Hepatic stellate cell (primary cell): ENCODE measurements at places on chromosomes 13 and 19.
A peak's percentile ranks its signal among the peaks of the same experiment; 100 is the strongest.

GRCh38 chr13:99617474-99618255 lies 116.4 kb downstream of the TM9SF2 start:
- DNase-seq, result peak; percentile 40

DNA sequence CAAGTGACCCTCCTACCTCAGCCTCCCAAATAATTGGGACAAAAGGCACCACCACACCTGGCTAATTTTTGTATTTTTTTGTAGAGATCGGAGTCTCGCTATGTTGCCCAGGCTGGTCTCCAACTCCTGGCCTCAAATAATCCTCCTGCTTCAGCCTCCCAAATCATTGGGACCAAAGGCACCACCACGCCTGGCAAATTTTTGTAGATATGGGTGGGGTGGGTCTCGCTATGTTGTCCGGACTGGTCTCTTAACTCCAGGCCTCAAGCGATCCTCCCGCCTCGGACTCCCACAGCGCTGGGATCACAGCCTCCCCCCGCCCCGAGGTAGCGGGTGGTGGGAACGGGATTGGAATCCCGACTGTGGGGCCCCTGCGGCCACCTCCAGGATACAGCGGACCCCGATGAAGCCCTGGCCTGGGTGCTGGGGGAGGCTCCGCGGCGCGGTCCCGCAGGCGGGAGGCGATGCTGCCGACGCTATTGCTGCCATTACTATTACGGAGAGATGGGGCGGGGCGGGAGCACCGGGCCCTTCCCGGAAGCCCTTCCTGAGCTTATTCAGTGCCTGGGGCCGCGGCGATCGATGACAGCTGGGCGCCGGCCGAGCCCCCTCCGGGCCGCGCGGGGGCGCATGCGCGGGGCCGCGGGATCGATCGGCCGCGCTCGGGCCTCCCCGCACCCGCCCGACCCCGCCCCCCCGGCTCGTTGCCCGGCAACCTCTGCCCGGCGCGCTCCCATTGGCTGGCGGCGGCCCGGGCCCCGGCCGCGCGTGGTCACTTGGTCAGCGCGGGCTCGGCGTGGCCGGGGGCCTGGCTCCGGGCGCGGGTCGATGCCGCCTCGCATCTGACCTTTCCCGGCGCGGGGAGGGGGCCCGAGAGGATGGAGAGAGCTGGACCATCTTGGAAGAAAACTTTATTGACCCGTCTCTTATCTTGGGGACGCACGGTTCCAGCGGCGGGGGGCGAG lies 27.9 kb upstream of the ONECUT3 start:
- peak; percentile 97 for DNase-seq

GRCh38 chr13:32495429-32495828 lies 43.2 kb downstream of the N4BP2L2 start:
- no peak for DNase-seq

DNA sequence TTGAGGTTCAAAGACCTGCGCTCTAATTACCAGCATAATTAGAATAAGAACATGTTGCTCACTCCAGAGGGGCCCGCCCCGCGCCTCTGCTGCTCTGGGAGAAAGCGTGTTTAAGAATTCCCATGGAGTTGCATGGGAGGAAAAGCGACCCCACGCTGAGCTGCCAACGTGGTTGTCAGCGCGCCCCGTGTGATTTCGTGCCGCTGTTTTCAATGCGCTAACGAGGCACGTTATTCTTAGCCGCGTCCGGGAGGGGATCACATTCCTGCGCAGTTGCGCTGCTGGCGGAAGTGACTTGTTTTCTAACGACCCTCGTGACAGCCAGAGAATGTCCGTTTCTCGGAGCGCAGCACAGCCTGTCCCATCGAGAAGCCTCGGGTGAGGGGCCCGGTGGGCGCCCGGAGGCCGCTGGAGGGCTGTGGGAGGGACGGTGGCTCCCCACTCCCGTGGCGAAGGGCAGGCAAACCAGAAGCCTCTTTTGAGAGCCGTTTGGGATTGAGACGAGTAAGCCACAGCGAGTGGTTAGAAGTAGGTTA lies 173.8 kb upstream of the SOX1 start:
- DNase-seq, result no peak

- DNase-seq, result no peak
These were observed 316.9 kb downstream of the MTUS2 start for GRCh38 chr13:29137016-29137415.

DNA sequence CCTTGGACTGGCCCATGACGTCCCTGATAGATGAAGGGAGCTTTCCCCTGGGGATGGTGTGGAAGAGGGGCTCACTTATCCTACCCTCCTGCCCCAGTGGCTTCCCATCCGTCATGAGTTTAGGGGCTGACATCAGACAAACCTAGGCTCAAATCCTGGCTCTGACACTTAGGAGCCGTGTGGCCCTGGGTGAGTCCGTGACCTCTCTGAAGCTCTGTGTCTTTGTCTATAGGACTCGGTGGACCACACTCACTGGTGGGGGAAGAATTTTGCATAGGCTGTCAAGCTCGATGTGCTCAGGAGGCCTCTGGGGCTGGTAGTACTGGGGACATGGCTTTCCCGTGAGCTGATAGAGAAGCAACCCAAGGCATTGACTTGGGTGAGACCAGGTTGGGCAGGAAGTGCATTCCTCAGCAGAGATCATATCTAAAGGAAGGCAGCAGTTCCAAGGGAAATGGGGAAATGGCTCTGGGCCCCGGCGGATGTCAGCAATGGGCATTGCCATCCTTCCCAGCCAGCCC lies 17.4 kb upstream of the AP1M2 start:
- no peak for DNase-seq

DNA sequence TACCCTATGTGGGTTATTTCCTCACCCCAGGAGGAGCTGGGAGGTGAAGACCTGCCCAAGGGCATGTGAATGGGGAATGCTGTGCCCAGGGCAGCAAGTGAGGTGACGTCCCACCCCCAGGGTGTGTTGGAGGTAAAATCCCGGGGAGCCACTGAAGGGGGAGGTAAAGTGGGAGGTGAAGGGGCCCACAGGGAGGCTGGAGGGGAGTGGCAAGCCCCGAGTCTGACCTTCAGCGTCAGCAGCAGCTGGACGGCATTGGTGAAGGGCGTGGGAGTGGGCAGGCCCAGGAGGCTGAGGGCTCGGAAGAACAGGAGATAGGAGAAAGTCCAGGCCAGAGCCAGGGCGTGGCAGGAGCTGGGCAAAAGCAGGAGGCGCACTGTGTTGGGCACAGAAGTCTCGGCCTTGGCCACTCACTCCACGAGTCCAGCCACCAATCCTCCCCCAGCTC lies 2.4 kb downstream of the MBOAT7 start:
- DNase-seq, result no peak

DNA sequence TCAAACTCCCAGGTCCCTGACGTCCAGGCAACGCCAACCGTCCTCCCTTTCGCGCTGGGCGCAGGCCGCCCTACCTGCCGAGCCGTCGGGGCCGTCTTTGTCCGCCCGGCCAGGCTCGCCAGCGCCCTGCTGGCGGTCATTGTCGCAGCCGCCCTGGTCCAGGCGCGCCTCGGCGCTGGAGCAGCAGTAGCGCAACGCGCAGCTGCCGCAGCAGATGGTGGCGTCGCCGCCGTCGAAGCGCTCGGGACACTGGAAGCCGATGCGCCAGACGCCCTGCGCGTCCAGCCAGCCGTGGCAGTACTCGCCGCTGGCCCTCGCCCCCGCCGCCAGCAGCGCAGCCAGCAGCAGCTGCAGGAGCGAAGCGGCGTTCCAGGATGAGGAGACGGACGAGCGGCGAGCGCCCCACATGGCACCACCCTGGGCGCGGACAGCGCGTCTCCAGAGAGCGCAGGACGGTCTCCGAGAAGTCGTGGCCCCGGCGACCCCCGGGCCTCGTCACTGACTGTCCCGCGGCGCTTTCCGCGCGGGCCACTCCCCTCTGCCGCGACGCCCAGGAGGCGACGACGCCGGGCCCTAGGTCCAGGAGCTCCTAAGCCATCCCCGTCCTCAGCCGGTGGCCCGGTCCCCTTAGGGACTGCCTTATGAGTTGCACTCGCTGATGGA lies 1.1 kb downstream of the SHISA2 start:
- no peak for DNase-seq

DNA sequence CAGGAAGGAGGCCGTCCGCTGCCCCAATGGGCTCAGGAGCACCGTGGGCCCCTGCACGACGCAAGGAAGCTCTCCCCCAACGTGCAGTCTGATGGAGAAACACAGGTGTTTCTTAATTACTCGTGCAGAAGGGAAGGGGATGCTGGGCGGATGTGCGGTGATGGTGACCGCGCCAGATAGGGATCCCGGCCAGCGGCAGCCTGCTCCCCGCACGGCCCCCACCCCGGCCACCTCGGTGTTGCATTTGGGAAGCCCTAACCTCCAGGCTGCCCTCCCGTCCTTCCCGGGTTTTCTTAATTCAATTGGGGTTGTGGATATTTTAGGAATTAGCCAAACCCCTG lies 254.4 kb downstream of the ZNF536 start:
- DNase-seq, result no peak
